ENCODE measurements at places on chromosomes 11 and 22. TPM values are rescaled to one million over a fixed set of nuclear protein-coding genes. Genes with fewer than 3 reads are reported as not detected.

DNAL4 gene
- total RNA-seq: 25.4 TPM

HPX gene
- 2.5 TPM for total RNA-seq

CACNA1I gene
- total RNA-seq: 0.18 TPM

RIMBP3B gene
- 0.12 TPM for total RNA-seq

HEPN1 gene
- total RNA-seq: not detected

MS4A2 gene
- 0.47 TPM for total RNA-seq

CXCR5 gene
- 0.06 TPM for total RNA-seq

All from metanephros (tissue), 2 donors.